Activated naive CD8-positive, alpha-beta T cell treated with anti-CD3 and anti-CD28 coated beads for 36 hours (primary cell): ENCODE measurements at places on chromosomes 2 and 18.

DNA sequence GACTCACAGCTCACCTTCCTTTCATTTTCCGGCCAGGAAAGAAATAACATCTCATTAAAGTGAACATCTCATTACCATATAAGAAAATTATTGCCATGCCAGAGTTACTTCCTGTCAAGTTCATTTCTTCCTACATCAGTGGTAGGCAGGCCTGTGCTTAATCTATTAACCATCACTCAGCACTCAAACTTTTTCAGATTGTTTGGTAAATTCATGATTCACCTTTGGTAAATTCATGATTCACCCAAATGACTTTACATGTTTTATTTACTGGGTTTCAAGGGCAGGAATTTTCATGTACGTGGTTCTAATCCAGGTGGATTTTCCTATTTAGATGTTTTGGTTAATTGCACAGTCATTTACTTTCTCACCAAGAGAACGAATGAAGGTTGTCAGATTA, 116.5 kb downstream of the CSRNP3 start:
- H3K4me3 ChIP-seq, result no peak overlapping the region
- H3K27ac ChIP-seq, result no peak overlapping the region
- H3K4me1 ChIP-seq, result no peaks in the 10 kb centered on the region
- H3K27me3 ChIP-seq, result no peaks in the 10 kb centered on the region
- no peaks in the 10 kb centered on the region for H3K36me3 ChIP-seq
- no peak for DNase-seq

GRCh38 chr2:163859951-163860350, 124.1 kb upstream of the FIGN start:
- no peaks in the 10 kb centered on the region for H3K36me3 ChIP-seq
- no peaks in the 10 kb centered on the region for H3K27me3 ChIP-seq
- no peak overlapping the region for H3K27ac ChIP-seq
- DNase-seq, result no peak
- H3K4me1 ChIP-seq, result no peaks in the 10 kb centered on the region

DNA sequence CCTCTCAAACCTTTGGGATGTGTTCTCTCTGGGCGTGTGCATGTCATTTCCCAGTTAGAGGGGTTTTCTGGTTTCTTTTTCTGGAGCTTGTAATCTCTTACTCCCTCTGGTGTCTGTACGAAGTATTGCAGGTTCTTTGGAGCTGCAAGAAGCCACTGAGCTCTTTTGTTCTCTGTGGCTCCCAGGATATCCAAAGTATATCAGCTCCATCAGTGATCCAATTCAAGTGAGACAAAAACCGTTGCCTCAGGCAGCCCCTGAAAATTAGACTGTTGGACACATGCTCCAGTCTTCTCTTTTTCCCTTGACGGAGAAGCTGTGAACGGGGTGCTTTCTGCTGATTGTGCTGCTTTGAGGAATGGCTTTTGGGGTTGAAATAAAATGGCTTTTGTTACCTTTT, 59.0 kb upstream of the LDLRAD4 start:
- H3K4me3 ChIP-seq, result no peak overlapping the region
- no peak for DNase-seq
- peaks cover 19% of the 10 kb centered on the region for H3K36me3 ChIP-seq
- H3K27ac ChIP-seq, result no peak overlapping the region
- no peaks in the 10 kb centered on the region for H3K27me3 ChIP-seq

DNA sequence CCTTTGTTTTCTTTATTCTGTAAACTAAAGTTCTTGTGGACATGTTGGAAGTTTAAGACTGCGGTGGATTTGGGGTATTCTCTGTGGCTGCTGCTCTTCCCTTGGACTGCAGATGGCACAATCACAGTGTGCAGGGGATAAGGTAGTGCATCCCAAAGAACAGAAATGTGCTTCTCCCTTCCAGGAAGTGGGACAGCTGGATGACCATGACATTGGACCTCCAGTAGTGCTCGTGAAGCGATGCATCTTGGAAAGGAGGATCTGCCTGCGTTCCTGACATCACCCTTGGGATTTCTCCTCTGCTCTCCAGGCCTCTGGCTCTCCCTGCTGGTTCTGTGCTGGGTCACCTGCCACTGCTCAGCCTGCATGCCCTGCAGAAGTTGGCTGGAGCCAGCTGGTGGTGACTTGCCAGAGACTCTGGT, 109.9 kb downstream of the SLC4A3 start:
- H3K4me3 ChIP-seq, result no peak overlapping the region
- no peak overlapping the region for H3K27ac ChIP-seq
- no peaks in the 10 kb centered on the region for H3K36me3 ChIP-seq
- no peaks in the 10 kb centered on the region for H3K4me1 ChIP-seq
- DNase-seq, result no peak

DNA sequence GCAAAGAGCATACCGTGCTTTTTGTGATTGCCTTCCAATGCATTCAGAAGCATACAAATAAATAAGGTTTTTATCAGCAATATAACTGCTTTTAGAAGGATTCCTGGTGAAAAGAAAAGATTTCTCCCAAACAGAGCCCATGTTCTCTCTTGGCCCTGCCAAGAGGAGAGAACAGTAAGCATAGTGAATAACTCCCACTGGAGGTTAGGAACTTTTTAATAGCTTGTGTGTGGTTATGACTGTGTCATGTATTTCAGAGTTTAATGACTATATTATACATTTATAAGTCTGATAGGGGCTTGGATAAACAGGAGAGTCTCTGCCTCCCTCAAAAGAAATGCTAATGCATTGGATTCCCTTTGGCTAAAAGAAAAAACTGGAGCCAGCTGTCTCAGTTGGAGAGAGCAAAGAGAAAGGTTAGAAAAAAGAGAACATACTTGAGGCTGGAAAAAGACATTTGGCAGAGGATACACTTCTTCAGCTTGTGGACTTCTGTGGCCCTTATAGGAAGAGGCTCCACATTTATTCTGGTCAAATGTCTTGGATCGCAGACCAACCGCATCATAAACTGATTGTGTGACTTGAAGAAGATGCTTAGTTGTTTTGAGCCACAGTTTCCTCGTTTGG, 63.0 kb upstream of the SPRED2 start:
- no peak overlapping the region for H3K27ac ChIP-seq
- no peaks in the 10 kb centered on the region for H3K4me1 ChIP-seq
- no peaks in the 10 kb centered on the region for H3K36me3 ChIP-seq
- peaks cover 10% of the 10 kb centered on the region for H3K27me3 ChIP-seq

- no peaks in the 10 kb centered on the region for H3K36me3 ChIP-seq
- no peak overlapping the region for H3K27ac ChIP-seq
- no peaks in the 10 kb centered on the region for H3K4me1 ChIP-seq
- H3K4me3 ChIP-seq, result no peak overlapping the region
- H3K27me3 ChIP-seq, result peaks cover 43% of the 10 kb centered on the region
- no peak for DNase-seq
These were observed 63.8 kb downstream of the MYO3B start for GRCh38 chr2:170241756-170242155.

GRCh38 chr2:16223841-16224177, 283.5 kb downstream of the MYCN start:
- H3K36me3 ChIP-seq, result no peaks in the 10 kb centered on the region
- no peaks in the 10 kb centered on the region for H3K4me1 ChIP-seq
- H3K4me3 ChIP-seq, result no peak overlapping the region
- DNase-seq, result no peak
- H3K27ac ChIP-seq, result no peak overlapping the region
- peaks cover 7% of the 10 kb centered on the region for H3K27me3 ChIP-seq

DNA sequence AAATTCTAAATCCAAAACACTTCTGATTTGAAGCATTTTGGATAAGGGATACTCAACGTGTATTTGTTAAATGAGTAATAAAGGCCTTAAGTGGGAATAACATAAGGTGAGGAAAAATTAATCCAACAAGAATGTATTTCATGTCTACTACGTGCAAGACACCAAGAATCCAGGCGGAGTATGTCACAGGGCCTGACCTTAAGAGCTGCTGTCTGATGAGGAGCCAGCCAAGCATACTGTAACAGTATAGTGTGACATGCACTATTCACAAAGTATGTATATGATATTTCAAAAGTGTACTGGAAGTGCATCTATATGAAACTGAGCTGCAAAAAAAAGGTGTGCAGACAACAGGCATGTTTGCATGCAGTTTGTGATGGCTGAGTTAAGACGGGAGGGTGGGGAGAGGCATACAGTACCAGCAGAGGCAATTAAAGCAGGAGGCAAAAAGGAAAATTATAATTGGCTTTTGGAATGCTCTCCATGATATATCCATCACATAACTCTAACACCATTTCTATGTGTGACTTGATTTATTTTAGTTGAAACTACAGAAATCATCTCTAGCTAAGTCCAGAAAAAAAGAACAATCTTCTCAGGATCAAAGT, 18.2 kb downstream of the IWS1 start:
- H3K36me3 ChIP-seq, result peaks cover 22% of the 10 kb centered on the region
- peak overlapping the region; percentile 1 for H3K27ac ChIP-seq
- H3K4me1 ChIP-seq, result peaks cover 57% of the 10 kb centered on the region
- no peak overlapping the region for H3K4me3 ChIP-seq
- no peak for DNase-seq
- no peaks in the 10 kb centered on the region for H3K27me3 ChIP-seq

- peaks cover 41% of the 10 kb centered on the region for H3K4me1 ChIP-seq
- DNase-seq, result no peak
- no peaks in the 10 kb centered on the region for H3K27me3 ChIP-seq
- H3K36me3 ChIP-seq, result no peaks in the 10 kb centered on the region
- no peak overlapping the region for H3K4me3 ChIP-seq
- H3K27ac ChIP-seq, result no peak overlapping the region
These were observed 160.4 kb downstream of the HDAC4 start for GRCh38 chr2:239240414-239240881.

GRCh38 chr18:13613591-13614501, 112.5 kb downstream of the FAM210A start:
- H3K27me3 ChIP-seq, result no peaks in the 10 kb centered on the region
- peak overlapping the region; percentile 97 for H3K27ac ChIP-seq
- H3K36me3 ChIP-seq, result peaks cover 8% of the 10 kb centered on the region
- DNase-seq, result no peak
- H3K4me3 ChIP-seq, result peak overlapping the region; percentile 84

- no peaks in the 10 kb centered on the region for H3K4me1 ChIP-seq
- H3K4me3 ChIP-seq, result no peak overlapping the region
- H3K27ac ChIP-seq, result no peak overlapping the region
- H3K27me3 ChIP-seq, result no peaks in the 10 kb centered on the region
- no peak for DNase-seq
These were observed 143.9 kb downstream of the L3MBTL4 start for GRCh38 chr18:6270771-6271216.

- H3K27ac ChIP-seq, result no peak overlapping the region
- H3K4me1 ChIP-seq, result no peaks in the 10 kb centered on the region
- H3K27me3 ChIP-seq, result no peaks in the 10 kb centered on the region
- H3K36me3 ChIP-seq, result no peaks in the 10 kb centered on the region
- no peak overlapping the region for H3K4me3 ChIP-seq
These were observed 757.5 kb upstream of the DDX18 start for GRCh38 chr2:117057016-117057415.

DNA sequence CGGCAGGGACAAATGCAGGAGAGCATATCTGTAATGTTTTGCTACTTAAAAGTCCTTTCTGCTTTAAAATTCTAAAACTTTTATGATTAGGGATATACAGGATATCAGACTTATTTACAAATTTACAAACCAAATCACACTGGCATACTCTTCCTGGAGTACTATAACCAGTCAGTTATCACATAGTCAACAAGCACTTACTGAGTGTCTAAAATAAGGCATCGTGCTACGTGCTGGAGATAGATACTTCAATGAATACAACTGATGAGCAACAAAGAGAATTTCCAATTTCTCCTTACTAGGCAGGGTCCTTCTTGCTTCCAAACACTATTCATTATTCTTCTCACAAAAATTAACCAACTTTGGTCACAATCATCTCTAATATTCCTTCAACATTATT, 113.5 kb downstream of the PLEKHM3 start:
- no peak overlapping the region for H3K4me3 ChIP-seq
- H3K36me3 ChIP-seq, result peaks cover 16% of the 10 kb centered on the region
- no peaks in the 10 kb centered on the region for H3K4me1 ChIP-seq
- no peak overlapping the region for H3K27ac ChIP-seq
- H3K27me3 ChIP-seq, result no peaks in the 10 kb centered on the region
- no peak for DNase-seq

GRCh38 chr2:128789221-128789620, 470.6 kb upstream of the HS6ST1 start:
- no peaks in the 10 kb centered on the region for H3K36me3 ChIP-seq
- H3K4me1 ChIP-seq, result no peaks in the 10 kb centered on the region
- no peak for DNase-seq
- no peak overlapping the region for H3K4me3 ChIP-seq

GRCh38 chr2:69620870-69621269, 22.7 kb downstream of the AAK1 start:
- H3K27me3 ChIP-seq, result no peaks in the 10 kb centered on the region
- H3K4me1 ChIP-seq, result peaks cover 21% of the 10 kb centered on the region
- no peak for DNase-seq
- no peak overlapping the region for H3K4me3 ChIP-seq

GRCh38 chr2:67323209-67323991, 73.7 kb upstream of the ETAA1 start:
- no peak overlapping the region for H3K4me3 ChIP-seq
- peaks cover 9% of the 10 kb centered on the region for H3K27me3 ChIP-seq
- no peaks in the 10 kb centered on the region for H3K4me1 ChIP-seq
- DNase-seq, result no peak

DNA sequence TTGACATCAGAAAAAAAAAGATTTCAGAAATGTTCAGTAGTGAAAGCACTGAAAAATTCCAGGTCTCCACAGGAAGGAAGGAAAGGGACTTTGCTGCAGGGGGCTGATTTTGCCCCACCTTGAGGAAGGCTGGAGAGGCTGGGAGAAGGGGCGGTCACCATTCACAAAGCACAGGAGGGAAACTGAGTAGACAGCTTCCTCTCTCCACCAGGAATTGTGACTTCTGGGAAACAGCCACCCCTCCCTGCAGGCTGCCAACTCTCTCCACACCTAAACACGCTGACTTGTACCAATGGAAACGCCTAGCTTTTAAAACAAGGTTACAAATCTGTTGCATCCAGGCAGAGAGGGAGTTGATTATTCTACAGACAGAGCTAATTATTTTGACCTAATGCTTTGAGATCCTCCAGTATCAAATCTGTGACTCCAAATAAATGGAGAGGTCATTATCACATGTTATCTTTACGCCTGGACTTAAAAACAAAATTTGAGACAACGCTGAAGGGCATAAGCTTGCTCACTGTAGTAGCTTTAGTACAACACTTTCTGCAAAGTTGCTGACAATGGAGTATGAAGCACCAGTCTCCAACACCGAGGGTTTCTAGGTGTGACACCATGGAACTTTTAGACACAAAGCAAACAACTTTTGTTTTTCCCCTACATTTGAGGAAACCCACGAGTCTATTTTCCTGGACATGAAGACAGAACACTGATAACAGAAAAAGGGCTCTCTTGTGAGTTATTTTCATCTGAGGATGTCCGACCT, 42.7 kb downstream of the EPHA4 start:
- H3K4me3 ChIP-seq, result no peak overlapping the region
- DNase-seq, result no peak
- no peaks in the 10 kb centered on the region for H3K36me3 ChIP-seq
- no peaks in the 10 kb centered on the region for H3K27me3 ChIP-seq

GRCh38 chr18:42773870-42774269, 341.6 kb downstream of the RIT2 start:
- no peak overlapping the region for H3K27ac ChIP-seq
- no peaks in the 10 kb centered on the region for H3K4me1 ChIP-seq
- H3K36me3 ChIP-seq, result no peaks in the 10 kb centered on the region
